ENCODE measurements at places on chromosomes 11 and 22.

DNA sequence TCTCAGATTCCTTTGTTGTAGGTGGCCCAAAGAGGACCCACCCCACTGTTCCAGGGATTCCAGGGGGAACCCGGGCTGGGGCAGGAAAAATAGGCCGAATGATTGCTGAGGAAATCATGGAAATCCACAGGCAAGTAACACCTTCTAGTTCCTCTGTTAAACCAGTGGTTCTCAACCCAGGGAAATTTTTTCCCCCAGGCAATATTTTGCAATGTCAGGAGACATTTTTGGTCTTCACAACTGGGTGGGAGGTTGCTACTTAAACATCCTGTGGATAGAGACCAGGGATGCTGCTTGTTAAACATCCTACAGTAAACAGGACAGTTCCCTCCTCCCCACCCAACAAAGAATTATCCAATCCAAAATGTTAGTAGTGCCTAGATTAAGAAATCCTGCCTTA lies 84.7 kb downstream of the BTBD10 start:
- DNase-seq = no peak

GRCh38 chr11:46475051-46475925 lies 83.7 kb upstream of the CHRM4 start:
- no peak for DNase-seq

- no peak for DNase-seq
Measured at GRCh38 chr11:12242966-12243365, 132.6 kb downstream of the MICAL2 start.

GRCh38 chr22:24006207-24006913 lies 1.1 kb upstream of the GSTT4 start:
- no peak for DNase-seq

DNA sequence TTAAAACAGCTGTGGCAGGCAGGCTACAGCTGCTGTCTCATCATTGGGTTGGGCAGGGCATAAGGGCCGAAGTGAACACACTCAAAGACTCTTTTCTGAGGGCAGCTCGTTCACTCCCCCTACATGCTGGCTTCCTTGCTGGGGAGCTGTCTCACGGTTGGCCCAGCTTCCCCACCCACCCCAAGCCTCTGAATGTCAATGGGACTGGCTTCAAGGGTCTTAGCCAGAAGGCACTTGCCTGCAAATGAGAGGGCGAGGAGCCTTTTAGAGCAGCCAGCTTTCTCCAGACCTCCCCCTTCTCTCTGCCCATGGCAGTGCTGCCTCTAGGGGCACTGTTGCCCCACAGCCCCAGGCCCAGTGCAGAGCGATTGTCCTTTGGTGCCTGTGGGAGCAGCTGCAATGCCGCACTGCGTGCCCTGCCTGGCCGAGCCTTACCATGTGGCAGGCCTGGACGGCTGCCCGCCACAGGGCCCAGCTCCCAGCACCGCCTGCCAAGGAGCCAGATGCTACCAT lies 94.7 kb upstream of the RASSF10 start:
- no peak for DNase-seq

DNA sequence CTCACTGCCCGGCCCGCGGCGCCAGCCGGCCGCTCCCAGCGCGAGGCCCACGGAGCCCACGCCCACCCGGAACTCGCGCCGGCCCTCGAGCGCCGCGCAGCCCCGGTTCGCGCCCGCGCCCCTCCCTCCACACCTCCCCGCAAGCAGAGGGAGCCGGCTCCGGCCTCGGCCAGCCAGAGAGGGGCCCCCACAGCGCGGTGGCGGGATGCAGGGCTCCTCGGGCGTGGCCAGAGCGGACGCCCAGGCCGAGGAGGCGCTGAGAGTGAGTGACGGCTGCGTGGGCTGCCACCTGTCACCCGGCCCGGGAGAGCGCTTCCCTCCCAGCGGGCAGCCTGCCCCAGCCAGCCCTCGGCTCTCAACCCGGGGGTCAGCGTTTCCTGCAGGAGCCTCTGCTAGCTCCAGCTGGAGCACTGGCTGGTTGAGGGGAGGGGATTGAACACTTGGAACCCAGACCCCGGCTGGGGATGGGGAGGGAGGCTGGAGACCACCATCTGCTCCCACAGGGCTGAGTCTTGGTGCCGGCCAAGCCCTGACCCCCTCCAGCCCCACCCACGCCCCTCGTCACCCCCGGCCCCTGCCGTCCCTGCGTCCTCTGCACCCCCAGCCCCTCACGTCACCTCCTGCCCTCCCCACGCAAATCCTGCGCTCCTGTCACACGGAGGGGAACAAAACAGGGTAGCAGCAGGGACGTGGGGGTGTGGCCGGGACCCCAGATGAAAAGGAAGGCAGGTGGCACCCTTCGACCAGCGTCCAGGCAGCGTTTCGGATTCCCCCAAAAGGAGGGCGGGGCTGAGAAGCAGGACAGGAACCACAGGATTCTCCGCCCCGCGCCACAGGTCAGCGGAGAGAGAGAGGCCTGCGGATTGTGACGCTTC lies 157.0 kb downstream of the BRD1 start:
- DNase-seq = no peak

DNA sequence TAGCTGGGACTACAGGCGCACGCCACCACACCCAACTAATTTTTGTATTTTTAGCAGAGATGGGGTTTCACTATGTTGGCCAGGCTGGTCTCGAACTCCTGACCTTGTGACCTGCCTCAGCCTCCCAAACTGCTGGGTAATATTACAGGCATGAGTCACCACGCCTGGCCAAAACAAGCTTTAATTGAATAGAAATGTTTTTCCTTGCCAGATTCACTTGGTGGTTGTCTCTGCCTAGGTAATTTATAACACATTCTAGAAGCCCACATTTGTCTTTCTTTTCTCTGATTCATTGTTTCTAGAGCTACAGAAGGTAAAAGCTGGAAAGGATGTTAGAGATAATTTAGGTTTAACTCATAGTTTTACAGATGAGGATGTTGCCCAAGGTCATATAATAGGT lies 41.3 kb downstream of the CECR2 start:
- DNase-seq = no peak

DNA sequence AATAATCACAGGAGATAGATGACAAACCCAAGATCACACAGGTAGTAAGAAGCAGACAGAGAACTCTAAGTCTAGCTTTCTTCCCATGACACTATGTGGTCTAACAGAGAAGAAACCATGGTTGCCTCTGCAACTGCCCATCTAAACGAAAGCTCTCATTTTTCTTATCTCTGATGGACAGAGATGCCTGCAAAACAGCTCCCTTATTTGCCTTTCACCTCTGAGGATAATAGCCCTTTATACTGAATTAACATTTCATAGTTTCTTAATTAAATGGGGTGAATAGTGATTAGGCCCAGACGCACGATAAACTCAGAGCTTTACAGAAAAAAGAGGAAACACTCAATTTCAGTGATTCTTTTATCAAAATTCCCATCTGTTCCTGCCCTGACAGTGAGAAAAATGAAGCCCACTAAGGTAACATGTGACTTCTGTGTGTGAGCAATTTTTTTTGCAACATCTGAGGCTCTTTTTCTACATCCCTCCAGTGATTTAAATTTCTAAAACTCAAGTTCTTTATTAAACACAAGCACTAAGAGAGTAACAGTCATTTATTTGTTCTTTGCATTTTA lies 24.6 kb downstream of the OR2AG2 start:
- DNase-seq = no peak

DNA sequence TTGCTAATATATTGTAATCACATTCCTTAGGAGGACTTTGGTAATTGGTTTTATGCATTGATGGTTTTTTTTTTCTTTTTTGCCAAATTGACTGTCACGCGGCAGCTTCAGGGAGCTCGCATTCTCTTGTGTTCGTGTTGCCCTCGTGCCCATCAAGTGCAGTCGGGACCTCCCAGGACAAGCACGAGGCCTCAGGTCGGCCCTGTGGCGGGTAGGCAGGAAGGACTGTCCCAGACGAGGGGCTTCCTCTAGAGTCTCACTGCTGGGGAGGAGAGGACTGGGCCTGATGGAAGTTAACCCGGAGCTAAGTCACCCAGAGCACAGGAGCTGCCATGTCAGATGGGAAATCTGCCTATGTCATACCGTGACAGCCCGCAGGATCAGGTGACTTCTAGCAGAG lies 37.0 kb downstream of the CTTN start:
- no peak for DNase-seq

DNA sequence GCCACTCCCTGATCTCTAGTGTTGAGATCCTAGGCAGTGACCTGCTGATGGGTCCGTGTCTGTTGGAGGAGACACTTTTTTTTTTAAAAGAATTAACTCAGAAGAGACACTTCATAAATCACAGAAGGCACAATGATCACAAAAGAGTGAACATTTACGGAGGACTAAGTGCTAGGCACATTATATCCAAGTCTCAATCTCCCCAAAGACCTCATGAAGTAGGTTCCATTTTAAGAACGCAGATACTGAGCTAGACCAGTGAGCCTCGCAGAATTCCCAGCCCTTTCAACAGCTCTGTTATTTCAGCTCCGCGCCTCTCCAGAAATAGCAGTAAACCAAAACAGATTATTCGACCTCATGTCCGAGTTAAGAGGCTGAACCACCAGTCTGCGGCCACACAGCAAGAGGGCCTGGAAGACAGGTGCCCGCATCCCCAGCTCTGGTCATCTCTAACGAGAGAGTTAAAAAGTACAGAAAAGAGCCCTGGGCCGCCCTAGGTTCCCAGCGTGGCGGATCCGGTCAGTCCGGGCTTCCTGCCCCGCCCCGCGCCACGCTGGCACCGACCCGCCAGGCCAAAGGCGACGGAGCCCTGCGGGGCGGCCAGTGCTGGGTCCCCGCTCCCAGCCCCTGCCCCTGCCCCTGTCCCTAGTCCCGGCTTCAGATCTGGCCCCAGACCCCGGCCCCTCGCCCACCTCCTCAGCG lies 612 bp downstream of the XBP1 start:
- DNase-seq = no peak

GRCh38 chr22:39408173-39408572 lies 8.6 kb downstream of the TAB1 start:
- DNase-seq = no peak

GRCh38 chr11:110362971-110363509 lies 66.6 kb upstream of the RDX start:
- no peak for DNase-seq

DNA sequence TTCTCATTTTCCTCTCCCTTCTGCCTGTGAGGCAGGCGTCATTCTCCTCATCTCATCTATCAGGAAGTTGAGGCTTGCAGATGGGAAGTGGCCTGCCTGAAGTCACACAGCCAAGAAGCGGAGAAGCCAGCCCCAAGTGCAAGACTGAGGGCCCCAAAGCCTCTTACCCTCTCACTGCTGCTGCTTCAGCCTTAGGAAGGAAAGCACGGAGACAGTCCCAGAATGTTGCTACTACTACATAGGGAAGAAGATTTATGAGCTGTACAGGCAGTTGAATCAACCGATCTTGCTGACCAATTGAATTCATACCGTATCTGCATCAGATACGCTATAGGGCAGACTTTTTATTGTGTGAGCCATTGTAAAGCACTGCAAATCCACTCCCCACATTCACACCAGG lies 89.0 kb downstream of the CWC15 start:
- no peak for DNase-seq

DNA sequence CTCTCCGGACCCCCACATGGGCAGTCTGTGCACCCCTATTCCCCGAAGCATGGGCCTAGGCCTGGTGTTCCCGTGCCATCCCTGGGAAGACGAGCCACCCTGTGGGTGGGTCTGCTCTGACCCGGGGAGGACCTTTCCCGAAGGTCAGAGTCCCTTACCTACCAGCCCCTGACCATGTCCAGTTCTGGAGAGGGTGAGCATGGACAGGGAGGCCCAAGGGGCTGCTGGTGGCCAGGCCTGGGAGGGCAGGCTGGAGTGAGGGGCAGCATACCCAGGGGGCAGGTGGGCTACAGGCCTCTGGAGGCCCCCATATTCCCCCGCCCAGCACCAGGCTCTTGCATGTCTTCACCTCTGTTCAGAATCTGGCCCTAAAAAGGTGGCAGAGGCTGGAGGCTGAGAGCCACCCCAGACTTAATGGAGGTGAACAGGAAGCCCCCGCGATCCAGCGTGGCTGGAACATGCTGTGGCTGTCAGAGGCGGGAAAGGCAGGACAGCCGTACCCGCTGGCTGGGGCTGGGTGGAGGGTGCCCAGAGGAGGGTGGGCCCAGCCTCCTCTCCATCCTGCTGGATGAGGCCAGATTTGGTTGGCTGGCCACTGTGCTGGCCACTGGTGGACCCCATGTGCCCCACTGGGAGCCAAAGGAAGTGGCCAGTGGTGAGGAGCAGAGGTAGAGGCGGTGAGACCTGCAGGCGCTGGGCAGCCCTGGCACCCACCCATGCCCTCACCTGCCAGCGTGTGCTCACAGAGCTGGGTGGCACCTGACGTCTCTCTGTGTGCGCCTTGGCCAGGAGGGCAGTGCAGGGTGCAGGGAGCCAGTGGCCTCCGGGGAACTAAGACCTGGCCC lies 11.2 kb upstream of the SYT8 start:
- no peak for DNase-seq

GRCh38 chr22:36151006-36151595 lies 9.5 kb downstream of the APOL3 start:
- no peak for DNase-seq

DNA sequence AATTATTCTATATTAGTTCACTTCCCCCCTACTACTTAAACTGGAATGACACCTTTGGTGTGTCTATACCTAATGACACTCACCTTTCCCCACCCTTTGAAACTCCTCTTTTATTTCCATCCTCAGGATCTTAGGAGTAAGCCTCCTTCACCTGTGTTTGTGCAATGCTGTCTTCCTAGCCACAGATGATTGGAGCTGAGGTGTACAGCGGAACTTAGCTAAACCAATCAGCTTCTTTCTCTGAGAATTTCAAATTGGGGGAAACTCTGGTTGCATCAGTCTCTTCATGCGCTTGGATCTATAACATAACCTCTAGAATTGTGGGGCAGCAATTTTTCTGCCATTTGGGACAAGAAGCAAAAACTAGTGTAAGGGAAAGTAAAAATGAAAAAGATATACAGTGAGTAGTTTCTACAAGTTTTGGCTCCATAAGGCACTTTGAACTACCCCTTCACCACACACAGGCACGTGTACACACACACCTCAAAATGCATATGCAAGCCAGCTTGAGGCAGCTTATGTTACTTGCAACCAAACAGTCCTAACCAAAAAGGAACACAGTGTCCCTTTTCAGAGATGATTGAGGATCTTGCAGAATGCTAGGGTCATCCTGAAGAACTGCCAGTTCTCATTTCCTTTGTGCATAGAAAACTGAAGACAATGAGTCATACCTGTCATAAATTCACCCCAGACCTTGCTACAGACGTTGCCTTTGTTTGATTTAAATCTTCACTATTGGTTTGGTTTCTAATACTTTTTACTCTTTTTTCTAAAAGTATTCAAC lies 36.0 kb upstream of the LDLRAD3 start:
- DNase-seq = no peak

DNA sequence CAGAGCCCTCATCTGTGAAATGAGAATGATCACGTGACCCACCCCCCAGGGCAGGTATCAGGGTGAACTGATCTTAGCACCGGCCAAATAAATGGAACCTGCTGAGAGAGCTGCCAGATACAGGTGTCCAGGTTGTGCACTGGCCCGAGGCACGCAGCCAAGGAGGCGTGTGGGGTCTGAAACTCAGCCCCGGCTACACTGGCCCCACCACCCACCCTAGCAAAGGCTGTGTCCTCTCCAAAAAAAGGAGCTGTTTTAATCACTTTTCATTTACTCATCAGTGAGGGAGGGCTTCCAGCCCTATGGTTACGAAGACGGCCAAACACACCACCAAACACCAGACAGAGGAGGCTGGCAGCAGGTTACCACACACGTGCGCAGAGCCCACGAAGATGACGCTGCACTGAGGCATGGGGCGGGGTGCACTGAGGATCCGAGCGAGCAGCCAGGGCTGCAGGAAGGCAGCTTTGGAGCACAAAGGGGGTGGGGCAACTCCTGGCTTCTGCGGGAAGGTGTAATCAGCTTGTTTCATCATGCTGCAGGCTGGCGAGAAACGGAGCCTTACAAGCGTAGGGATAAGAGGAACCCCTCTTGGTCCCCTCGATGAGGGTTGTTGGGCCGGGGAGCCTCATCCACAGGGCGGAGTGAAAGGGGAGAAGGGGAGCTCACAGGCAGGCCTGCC lies 19.5 kb upstream of the SLC22A12 start:
- DNase-seq = no peak
